Panc1 (cell line): ENCODE measurements at places on chromosomes 13 and 19.

- no peak for DNase-seq
These were observed 270.0 kb downstream of the KCNRG start for GRCh38 chr13:50285283-50285682.

- no peak for DNase-seq
These were observed 10.3 kb downstream of the HPN start for GRCh38 chr19:35051796-35052195.

GRCh38 chr13:83178008-83178407 lies 704.3 kb downstream of the SLITRK1 start:
- no peak for DNase-seq

GRCh38 chr13:57491318-57491717 lies 140.2 kb upstream of the PCDH17 start:
- DNase-seq = no peak

DNA sequence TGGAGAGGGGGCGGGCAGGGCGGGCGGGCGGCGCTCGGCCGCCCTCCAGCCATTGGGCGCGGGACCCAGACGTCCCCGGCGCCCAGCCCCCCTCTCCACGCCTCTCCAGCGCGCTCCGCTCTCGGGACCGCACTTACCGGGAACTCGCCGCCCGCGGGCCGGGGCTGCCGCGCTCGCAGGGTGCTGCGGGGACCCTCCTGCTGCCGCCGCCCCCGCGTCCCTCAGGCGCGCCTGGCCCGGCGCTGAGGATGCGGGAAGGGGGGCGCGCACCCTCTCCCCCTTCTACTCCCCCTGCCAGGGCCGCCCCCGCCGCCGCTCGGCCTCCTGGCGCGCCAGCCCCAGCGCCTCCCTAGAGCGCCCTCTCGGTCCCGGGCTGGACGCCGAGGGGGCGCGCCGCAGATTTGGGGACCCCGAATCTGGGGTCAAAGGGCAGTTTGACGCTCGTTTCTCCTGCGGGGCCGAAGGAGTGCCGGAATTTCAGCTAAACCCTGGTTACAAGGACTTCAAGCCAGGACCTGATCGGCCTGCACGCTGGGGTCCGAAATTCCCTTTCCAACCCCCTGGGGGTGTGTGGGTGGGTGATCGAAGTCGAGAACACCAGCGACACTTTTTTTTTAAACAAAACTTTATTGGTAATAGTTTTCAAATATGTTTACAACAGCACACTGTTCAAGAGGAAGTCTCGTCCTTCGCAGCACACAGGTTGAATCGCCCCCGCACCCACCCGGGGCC lies 696 bp upstream of the SAMD1 start:
- DNase-seq = no peak

DNA sequence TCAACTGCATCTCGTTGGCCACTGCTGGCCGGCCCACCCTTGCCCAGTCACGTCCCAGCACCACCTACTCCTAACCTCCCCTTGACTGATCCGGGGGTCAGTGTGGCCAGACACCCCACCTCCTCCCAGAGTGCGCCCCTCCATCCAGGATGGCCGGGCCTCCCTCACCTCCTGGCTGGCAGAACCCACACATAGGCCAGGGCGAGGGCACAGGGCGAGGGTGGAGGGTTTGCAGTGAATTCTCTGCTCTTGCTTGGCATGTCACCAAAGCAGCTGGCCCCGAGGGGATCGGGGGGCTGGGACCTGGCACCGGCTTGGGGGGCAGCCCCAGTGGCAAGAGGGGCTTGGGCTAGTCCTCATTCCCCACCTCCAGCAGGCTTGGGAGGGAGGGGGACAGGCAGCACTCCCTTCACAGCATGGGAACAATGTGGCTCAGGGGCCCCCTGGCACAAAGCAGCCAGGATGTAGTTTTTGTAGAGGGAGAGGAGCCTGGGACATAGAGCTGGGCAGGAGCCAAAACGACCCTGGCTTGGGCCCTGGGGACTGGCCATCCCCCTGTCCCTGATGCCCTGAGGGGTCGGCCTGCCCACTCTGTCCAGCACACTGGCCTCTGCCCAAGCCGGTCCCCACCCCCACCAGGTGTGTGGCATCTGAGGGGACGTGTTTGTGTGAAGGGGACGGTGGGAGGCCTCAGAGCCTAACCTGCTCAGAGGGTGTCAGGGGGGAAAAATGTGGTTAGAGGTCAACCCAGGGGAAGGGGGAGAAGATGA lies 28.5 kb upstream of the ASF1B start:
- no peak for DNase-seq

GRCh38 chr19:29086182-29086581 lies 126.8 kb downstream of the UQCRFS1 start:
- DNase-seq = no peak

- no peak for DNase-seq
These were observed 9.6 kb downstream of the ZNF431 start for GRCh38 chr19:21151460-21151859.

- no peak for DNase-seq
These were observed 45.4 kb downstream of the ARHGEF18 start for GRCh38 chr19:7393939-7394730.

DNA sequence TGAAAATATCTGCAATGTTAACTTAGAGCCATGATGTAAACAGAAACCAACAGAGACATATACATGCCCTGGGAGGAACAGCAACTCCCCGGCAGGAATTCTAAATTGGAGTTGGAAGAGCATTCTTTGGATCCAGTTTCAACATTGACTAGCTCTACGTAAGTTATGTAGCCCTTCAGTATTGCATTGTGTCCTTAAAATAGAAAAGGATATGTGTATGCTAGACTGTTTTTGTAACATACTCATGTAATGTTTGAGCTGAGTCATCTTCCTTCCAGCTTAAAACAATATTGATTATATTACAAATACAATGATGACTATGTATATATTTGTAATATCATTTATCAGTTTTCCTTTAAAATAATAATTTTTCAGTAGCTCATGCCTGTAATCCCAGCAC lies 1422.2 kb upstream of the PCDH20 start:
- DNase-seq = peak; percentile 48

DNA sequence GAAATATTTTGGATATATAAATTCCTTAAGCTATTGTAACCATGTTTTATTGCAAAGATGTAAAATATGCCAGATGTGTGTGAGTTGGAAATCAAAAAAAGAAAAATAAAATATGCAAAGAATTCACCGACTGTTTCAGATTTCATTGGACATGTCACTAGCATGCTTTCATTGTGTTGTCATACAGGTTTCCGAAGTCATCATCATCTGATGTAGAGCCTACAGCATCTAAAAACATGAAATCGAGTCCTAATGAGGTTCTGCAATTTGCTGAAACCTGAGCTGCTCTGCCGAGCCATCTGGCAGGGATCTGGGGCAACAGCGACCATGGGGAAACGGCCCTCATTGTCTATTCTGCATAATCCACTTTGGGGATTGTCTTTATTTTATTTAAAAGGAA lies 196.1 kb upstream of the MAB21L1 start:
- DNase-seq = no peak
